ENCODE measurements at places on chromosomes 4 and X.

GRCh38 chr4:6239486-6239885 lies 30.2 kb upstream of the WFS1 start:
- no peak for DNase-seq

- no peak for DNase-seq
These were observed 39.5 kb downstream of the RAP1GDS1 start for GRCh38 chr4:98300706-98301105.

- peak; percentile 27 for DNase-seq
These were observed 33.6 kb upstream of the HGFAC start for GRCh38 chr4:3407930-3408792.

DNA sequence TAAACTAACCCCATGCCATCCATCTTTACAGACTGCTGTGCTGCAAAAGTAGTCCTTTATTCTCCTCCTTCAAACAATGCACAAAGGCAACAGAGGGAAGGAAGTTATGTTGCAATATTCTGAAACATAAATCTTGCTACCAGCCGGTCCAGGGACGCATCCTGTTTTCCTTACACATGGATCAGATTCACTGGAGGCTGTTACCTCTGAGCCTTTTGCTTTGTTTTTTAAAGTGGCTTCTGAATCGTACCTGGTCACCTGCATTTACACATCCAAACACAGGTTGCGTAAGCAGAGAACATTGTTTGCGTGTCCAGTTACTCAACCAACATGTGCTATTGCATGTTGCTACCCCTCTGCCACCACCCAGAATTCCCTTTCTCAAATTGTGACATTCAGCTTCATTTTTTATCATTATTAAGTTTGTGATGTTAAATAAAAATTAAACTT lies 8.8 kb downstream of the PPARGC1A start:
- DNase-seq, result no peak

GRCh38 chr4:60657807-60658206 lies 542.3 kb upstream of the ADGRL3 start:
- DNase-seq, result no peak

DNA sequence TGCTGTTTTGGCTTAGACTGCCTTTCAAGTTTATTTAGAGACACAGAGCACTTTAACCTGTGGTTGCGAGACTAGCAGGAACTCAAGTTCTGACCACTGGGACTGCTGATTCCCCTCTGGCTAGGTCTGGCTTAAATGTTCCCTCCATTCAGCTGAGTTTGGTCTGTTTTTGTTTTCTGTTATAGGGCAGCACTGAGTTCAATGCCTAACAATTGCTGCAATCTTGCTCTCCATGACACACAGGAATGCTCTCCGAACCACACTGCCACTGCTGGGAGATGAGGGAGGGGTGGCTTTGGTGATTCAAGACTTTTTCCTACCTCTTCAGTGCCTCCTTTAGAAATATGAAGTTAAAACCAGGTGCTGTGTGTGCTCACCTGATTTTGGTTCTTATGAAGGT lies 106.3 kb upstream of the EOLA2 start:
- no peak for DNase-seq

DNA sequence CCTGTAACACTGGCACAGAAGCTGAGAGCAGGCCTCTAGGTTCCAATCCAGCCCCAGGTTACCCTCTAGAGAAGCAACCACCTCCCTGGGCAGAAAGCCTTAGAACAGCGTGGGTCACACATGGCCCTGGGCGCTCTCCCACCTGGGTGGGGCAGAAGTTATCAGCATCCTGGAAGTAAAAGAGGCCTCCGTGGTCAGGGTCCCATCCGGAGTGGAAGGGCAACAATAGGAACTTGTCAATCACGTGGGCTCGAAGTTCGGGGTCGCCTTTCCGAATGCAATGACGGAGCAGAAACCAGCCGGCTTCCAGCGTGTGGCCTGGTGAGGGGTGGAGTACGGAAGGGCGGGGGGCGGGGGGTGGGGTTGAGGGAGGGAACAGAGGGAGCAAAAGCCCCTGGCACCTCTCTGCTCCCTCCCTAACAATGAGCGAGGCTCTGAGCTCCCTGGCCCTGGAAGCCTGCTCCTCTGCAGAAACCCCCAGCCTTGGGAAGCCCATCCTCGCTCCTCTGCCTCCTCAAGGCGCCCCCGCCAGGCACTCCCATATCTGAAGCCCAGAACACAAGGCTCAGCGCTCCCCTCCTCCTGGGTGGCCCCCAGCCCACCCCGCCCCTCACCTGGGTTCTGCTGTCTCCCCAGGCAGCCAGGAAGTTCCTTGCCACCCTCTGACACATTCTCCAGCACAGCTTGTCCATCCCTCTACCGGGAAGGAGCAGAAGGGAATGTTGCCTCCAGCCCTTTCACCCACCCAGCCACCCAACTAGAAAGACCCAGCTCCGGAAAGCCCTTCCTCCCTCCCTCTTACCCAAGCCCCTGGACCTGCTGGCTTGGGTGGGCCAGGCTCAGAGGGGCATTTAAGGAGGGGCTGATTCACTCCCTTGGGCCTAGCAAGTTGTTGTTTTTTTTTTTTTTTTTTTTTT lies 2.8 kb downstream of the RENBP start:
- peak; percentile 21 for DNase-seq

GRCh38 chrX:96764864-96765263 lies 80.2 kb downstream of the DIAPH2 start:
- DNase-seq, result no peak

- no peak for DNase-seq
These were observed 154.0 kb downstream of the BTC start for GRCh38 chr4:74640111-74640903.

- no peak for DNase-seq
These were observed 56.5 kb downstream of the LIMCH1 start for GRCh38 chr4:41594432-41594831.

- DNase-seq, result no peak
These were observed 74.7 kb downstream of the UGT8 start for GRCh38 chr4:114673306-114673705.

- DNase-seq, result no peak
These were observed 424 bp downstream of the SATL1 start for GRCh38 chrX:85243155-85243554.

DNA sequence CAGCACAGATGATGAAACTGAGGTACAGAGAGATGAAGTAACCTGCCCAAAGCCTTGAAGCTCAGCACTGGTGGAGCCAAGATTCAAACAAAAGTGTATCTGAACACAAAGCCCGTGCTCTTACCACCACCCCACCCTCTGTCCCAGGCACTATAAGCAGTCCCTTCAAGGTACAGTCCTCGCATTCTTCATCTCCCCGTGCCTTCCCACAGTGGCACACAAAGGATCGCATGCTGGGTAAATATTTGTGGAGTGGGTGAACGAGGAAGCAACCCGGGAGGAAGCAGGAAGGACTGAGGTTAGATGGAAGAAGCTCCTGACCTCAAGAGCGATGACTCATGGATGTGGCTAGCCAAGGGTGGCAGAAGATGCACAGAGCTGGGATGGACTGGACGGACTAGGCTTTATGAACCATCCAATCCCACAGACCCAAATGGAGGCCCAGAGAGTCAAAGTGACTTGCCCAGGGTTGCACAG lies 18.4 kb downstream of the IQSEC2 start:
- DNase-seq, result no peak

DNA sequence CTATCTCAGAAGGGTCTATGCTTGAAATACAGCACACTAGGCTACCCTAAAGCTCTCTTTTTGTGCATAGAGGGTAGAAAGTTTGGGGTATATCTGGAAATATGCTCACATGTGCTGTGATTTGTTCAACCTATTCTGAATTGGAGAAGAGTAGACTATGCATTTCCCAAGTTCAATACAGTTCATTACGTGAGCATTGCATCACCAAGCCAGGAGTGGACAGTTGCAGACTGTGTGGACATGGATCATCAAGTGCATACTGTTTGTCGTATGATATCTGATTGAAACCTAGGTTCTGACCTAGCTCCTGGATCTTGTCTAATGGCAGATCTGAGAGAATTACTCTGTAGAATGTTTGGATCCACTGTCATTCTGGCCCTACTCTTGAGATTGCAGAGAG lies 161.1 kb downstream of the FRAS1 start:
- no peak for DNase-seq

GRCh38 chrX:46967547-46967946 lies 55.3 kb downstream of the JADE3 start:
- no peak for DNase-seq

GRCh38 chr4:1200425-1201035 lies 28.1 kb upstream of the SPON2 start:
- peak; percentile 76 for DNase-seq

- peak; percentile 12 for DNase-seq
These were observed 6.7 kb upstream of the WAS start for GRCh38 chrX:48676893-48677270.

- DNase-seq, result peak; percentile 67
These were observed 111.3 kb downstream of the CEP135 start for GRCh38 chr4:56060036-56060435.

- no peak for DNase-seq
These were observed 37.7 kb downstream of the SLC25A5 start for GRCh38 chrX:119505945-119506344.

DNA sequence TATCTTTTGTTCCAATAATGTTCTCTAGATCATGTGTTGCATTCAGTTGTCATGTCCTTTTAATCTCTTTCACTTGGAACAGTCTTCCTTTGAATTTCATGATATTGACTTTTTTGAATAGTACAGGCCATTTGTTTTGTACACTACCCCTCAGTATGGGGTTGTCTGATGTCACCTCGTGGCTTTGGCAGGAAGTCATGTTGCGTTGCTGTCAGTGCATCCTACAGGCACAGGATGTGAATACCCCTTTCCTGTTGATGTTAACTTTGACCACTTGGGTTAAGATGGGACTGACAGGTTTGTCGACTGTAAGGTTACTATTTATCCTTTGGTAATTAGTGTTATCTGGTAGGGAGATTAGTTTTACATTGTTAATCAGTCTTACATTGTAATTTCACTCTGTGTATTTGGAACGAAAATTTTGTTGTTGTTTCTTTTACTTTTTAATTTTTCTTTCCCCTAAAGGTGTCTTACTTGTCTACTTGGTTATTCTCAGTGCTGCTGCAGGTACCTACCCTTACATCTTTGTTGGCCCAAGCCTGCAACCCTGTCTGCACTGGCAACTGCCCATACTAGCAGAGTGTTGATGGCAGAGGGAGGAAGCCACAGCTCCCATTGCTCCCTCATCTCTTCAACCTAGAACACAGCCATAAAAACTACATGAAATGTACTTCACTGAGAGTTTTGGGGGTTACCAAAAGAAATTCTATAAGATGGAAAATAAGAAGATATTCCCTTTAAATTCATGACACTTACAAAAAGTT lies 14.7 kb upstream of the ATP8A1 start:
- DNase-seq, result no peak

- DNase-seq, result peak; percentile 31
These were observed 22.2 kb downstream of the PSAPL1 start for GRCh38 chr4:7412554-7412912.

- no peak for DNase-seq
These were observed 36.7 kb downstream of the KLF8 start for GRCh38 chrX:56268888-56269287.

DNA sequence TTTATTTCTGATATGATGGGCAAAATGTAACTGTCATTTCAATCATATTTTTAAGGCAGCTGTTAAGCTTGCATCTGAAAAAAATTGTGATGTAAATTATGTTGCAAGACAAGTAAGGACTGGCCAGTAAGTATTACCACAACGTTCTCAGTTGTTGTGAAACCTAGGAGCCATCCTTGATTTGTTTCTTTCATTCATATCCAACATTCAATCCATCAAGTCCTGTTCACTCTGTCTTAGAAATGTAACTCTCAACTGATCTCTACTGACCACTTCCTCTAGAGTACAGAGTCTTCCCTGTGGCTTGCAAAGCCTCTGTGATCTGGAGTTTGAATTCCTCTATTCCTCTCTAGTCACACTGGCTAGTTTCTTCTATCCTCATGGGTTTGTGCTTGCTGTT lies 161.4 kb upstream of the MAD2L1 start:
- no peak for DNase-seq

DNA sequence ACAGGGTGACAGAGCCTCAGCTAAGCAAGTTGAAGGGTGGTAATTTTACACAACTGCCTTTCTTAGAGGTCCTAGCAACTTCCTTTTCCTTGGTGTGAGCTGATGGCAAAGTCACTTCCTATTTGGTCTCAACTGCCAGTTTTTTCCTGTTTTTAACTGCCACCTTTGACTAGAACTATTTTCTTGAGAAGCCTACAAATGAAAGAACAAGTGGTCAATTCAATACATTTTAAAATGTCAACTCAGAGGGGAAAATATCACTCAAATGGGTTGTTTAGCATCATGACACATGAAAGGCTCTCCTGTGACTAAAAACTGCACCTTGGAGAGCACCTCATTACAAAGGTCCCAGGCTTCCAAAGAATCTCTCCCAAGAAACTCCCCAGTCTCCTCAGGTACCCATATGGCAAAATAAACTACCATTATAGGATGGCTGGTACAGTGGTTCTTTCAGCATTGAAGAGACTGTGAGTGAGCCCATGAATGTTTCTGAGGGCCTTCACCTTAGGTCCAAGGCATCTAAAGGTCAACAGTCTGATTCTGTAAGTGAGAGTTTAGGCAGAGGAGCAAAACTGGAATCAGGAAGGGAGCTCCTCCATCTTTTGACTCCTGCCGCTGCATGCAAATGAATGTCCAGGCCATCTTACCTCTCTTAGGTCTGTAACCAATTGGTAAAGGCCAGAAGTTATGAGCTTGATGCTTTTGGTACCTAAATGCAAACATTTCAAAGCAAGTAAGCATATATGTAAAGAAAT lies 5.5 kb upstream of the STK26 start:
- no peak for DNase-seq

- no peak for DNase-seq
These were observed 69.4 kb downstream of the EFHC2 start for GRCh38 chrX:44274096-44274495.

GRCh38 chr4:8855818-8856245 lies 15.8 kb downstream of the HMX1 start:
- DNase-seq, result peak; percentile 79

- DNase-seq, result peak; percentile 62
These were observed 39.3 kb downstream of the GATB start for GRCh38 chr4:151721466-151721865.

DNA sequence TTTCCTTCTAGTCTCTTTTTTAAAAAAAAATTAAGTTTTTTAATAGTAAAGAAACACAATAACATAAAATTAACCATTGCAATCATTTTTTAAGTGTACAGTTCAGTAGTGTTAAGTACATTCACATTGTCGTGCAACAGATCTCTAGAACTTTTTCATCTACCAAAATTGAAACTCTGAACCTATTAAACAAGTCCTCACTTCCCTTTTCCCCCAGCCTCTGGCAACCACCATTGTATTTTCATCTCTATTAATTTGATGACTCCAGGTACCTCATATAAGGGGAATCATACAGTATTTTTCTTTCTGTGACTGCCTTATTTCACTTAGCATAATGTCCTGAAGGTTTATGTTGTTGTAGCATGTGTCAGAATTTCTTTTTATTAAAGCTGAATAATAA lies 31.8 kb downstream of the MSL3 start:
- no peak for DNase-seq

DNA sequence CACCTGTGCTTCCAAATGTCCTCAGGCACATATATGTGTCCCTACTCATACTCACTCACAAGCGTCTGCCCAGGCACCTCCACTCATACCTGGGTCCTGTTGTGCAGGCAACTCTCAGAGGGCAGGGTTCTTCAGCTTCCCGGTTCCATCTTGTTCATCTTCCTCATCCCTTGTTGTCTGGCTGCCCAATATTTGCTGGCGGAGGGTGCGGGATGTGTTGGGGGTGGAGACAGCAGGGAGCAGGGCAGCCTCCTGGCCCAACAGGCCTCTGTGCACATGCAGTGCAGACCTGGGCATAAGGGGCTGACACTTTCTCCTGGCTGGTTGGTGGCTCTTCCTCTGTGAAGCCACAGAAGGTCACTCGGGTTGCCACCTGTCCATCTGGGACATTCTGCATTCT lies 32.1 kb downstream of the NBDY start:
- no peak for DNase-seq
